ENCODE measurements at places on chromosomes 4 and X. TPM values are rescaled to one million over a fixed set of nuclear protein-coding genes. Genes with fewer than 3 reads are reported as not detected.

Gene KIAA1210
- not detected for total RNA-seq

Gene GASK1B
- total RNA-seq, result 2.1 TPM

Gene IL1RAPL1
- not detected for total RNA-seq

Gene CNGA1
- 1.6 TPM for total RNA-seq

Gene CENPVL2
- total RNA-seq, result not detected

Gene HERC5
- total RNA-seq, result 0.13 TPM

Gene MOSPD2
- total RNA-seq, result 8.2 TPM

Gene CTAG1A
- total RNA-seq, result not detected

Gene FAT4
- 2.1 TPM for total RNA-seq

Gene KCND1
- total RNA-seq, result 0.26 TPM

Gene SYN1
- total RNA-seq, result not detected

GRCh38 chr4:7384003-7384928 is 50.5 kb downstream of the PSAPL1 start:
- DNase-seq, result no peak

- DNase-seq, result no peak
Observed at GRCh38 chrX:108245462-108245861, 153.9 kb downstream of the ATG4A start.

- no peak for DNase-seq
Observed at GRCh38 chrX:20585782-20586181, 319.1 kb upstream of the RPS6KA3 start.

DNA sequence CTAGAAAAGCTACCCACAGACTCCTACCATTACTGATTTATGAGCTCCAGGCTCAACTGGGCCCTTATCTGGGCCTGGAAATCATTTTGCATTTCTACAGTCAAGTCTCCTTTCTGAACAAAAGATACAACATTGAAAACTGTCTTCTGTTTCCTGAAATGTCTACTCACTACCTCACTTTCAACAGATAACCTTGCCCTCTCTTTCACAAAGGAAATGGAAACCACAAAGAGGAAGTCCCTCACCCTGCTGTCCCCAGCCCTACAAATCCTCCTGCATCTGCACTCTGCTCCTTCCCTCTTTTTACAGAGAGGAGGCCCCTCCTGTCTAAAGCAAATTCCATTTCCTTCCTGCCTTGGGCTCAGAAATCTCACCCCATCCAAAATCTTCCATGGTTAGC is 24.8 kb upstream of the CYBB start:
- DNase-seq, result no peak

DNA sequence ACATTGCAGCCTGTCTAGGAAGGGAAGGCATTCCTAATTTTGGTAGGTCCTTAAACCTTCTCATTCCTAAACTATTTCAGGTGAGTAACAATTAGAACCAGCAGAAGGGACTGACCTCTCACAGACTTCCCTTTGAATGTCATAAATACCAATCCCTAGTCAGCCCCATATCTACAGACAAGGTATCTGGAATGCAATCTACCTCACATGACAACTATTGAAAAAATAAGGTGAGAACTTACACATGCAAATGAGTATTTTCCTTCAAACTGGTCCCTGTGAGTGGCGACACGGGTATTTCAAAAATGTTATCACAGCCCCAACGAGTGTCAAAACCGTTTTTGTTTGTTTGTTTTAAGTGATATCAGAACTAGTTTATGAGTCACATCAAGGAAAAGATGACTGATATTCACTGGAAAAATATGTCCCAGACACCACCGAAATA is 102.4 kb upstream of the VCX2 start:
- peak; percentile 84 for DNase-seq

- peak; percentile 38 for DNase-seq
Observed at GRCh38 chrX:14528629-14529289, 577 bp upstream of the GLRA2 start.

DNA sequence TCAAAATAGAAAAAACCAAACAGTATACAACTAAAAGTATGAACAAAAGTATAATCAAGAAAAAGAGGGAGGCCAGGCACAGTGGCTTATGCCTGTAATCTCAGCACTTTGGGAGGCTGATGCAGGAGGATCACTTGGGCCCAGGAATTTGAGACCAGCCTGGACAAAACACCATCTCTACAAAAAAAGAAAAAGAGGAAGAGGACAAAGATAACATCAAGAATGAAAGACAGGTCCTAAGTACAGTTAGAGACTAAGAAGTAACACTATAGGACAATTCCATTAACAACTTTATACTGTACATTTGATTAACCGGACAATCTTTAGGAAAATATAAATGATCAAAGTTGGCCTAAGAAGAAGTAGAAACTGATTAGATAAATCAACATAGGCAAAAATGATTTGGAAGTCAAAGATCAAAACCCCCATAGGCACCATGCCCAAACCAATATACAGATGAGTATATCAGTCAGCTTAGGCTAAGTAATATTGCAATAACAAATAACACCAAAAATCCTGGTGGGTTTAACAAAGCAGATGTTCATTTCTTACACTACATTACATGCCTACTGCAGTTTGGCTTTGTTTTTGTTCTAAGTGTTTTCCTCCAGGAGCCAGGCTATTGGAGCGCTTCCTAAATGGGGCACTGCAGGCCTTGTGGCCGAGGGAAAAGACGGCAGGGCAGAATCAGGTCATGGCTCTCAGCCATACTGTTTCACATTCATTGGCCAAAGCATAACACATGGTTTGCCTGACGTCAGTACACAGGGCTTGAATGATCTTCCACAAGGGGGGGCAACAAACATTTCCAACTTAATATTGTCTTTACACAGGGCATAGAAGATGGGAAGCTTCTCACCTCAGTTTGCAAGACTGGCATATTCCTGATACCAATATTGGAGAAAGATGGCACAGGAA is 42.2 kb upstream of the HGFAC start:
- DNase-seq, result peak; percentile 24

GRCh38 chrX:22047468-22047867 is 15.3 kb downstream of the PHEX start:
- DNase-seq, result no peak

DNA sequence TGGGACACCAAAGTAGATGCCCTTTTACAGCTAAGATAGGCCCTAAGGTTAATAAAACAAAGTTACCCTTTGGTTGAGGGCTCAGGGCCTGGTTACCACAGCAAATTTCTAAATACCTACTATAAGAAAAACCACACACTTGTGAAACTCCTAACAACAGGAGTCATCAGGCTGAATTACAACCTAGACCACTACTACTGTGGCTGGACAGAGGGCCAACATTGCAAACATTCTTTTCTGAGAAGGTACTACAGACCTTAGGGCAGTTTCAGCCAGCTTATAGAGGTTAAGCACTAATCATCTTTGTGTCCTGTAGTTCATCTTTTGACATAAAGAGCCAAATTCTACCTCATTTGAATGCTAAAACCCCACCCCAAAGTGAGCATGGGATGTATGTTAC is 504.0 kb downstream of the RAPGEF2 start:
- DNase-seq, result no peak

- peak; percentile 63 for DNase-seq
Observed at GRCh38 chr4:32488690-32489089, 1768.5 kb downstream of the PCDH7 start.

DNA sequence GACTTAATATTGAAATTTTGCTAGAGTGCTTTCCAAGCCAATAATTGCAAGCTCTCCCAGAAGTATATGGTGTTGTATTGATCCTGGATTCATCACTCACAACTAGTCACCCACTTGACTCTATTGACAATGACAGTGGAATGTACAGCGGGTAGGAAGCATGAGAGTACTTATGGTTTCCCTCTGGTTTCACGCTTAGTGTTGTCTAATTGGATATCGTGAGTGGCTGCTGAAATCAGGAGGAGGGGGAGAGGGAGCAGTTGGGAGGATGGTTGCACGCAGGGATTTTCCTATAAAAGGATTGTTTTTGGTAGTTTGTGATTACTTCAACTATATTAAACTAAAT is 1819.5 kb upstream of the TENM3 start:
- no peak for DNase-seq

DNA sequence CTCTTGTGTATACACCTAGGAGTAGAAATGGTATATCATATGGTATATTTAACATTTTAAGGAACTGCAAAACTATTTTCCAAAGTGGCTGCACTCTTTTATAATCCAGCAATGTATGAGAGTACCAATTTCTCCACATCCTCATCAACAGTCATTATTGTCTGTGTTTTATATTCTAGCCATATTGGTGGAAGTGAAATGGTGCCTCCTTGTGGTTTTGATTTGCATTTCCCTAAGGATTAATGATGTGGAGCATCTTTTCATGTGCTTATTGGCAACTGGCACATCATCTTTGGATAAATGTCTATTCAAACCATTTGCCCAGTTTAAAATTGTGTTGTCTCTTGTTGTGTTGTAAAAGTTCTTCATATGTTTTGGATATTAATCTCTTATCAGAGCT is 9.6 kb downstream of the BMP15 start:
- DNase-seq, result peak; percentile 40

DNA sequence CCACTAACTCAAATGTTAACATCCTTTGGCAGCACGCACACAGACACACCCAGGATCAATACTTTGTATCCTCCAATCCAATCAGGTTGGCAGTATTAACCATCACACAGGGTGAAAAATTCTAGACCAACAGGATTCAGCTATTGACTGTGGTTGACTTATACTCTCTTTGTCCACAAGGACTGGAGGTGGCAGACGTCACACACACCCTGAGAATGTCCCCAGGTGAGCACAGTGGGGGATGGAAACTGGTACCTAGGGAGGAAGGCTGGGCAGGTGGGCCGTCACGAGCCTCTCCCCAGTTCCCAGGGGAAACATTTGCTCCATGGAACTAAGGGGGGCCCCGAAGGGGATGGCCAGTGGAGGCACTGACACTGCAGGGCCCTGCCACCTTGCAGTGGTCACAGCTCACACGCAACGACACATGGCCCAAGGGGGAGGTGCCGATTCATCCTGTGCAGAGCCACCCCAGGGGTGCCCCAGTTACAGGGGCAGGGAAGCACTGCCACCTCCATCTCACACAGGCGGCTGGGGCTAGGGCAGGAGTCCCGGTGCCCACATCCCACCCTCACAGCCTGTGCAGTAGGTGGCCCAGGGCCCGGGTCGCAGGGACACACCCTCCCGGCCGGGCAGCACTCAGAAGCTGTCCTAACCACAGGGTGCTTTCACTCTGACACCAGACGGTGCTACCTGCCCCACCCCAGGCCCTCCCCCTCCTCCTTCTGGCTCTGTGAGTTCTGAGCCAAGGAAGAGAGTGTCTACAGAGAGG is 17.4 kb downstream of the ZFYVE28 start:
- DNase-seq, result no peak

GRCh38 chr4:41880840-41881831 is 54.1 kb upstream of the TMEM33 start:
- DNase-seq, result no peak

DNA sequence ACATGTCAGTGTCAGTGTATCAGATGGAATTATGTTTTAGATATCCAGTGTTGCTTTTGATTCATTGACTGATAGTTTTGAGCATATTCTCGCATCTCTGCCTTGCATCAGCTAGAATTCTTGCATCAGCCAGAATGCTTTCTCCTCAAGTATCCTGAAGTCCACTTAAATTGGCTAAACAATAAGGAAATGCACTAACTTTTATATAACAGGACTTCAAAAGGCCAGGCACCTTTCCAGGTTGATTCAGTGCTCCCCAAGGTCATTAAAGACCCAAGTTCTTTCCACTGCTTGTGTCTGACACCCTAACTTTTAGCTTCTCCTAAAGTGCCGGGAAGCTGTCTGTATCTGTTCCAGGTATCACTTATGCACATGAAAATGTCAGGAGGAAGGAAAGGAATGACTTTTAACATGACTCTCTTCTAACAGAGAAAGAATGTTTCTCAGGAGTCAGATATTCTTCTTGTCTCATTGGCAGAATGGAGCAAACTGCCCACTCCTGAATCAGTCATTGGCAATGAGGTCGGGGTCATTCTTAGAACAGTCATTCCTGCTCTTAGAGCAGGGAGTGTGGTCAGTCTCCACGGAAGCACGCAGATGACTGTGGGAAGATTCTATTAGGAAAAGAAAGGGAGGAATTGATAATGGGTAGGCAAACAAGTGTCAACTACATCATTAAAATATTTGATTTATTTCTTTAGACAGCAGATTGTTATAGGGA is 92.9 kb upstream of the TLL1 start:
- DNase-seq, result no peak

- DNase-seq, result no peak
Observed at GRCh38 chrX:8841911-8842310, 40.7 kb upstream of the FAM9A start.

- peak; percentile 41 for DNase-seq
Observed at GRCh38 chrX:123188081-123188480, 4.0 kb downstream of the GRIA3 start.

DNA sequence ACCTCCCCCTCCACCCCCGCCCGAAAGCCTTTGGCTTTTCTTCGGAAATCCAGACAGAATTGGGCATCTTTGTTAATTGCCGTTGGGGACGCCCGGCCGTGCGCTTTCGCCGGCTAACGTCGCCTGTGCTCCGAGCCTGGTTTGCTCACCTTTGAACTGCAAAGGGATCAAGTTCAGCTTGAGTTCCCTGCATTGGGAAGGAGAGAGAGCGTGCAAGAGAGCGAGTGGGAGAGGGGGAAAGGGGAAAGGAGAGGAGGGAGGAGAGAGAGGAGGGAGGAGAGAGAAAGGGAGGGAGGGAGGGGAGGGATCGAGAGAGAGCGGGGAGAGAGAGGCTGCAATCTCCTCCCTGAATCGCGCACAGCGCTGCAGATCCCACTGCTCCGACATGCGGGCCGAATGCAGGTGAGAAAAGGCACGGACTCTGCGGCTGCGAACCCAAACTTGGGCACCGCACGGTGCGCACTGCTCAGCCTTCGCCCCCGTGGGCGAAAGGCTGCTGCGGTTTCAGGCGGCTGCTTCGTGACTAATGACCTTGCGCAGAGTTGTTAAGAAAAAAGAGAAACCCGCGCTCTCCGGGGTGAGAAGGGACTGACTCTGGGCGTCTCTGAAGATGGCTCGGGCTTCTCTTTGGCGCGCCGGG is at the start of gene PCDH7:
Gene PCDH7, plus strand, starts transcription at position 349 of the 640 bp plus-strand sequence. CDS start 1,054 bp downstream, outside the sequence.
- DNase-seq, result peak; percentile 59

DNA sequence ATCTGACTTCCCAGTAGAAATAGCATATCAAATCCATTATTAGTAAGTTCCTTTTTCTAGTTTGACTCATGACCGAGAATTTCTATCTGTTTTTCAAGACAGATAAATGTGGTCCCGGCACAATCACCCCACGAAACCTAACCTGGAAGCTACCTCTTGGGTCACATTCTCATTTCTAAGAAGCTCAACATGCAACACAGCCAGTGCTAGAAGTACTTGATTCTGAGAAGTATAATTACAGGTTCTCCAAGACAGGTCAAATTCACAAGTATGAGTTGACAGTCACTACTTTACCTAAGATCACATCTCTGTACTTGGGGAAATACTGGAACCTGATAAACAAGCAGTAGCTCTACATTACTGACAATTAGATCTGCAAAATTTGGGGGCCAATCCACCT is 54.0 kb upstream of the PLAC1 start:
- DNase-seq, result no peak

GRCh38 chr4:62543002-62543401 is 1342.9 kb downstream of the ADGRL3 start:
- DNase-seq, result no peak

DNA sequence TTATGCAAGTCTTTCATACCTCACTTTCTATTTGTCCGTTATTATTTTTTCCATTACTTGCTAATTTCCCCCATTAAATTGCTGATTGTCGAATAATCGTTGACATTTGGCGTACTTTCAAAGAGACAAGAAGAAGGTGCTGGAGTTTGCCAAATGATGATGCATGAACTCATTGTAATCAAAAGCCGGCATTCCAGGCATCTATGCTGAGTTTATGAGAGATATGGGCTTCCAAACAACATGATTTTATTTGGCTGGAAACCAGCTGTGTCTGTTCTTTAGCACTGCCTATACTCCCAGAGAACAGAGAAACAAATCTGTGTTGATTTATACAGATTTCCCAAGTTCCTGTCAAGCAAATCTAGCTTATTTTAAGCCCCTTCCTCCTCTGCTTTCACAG is 80.8 kb upstream of the RPS6KA3 start:
- DNase-seq, result no peak

Data from bronchial epithelial cell (primary cell).